Activated T-cell treated with anti-CD3 and anti-CD28 coated beads for 48 hours (primary cell): ENCODE measurements at places on chromosomes 1 and 21.

DNA sequence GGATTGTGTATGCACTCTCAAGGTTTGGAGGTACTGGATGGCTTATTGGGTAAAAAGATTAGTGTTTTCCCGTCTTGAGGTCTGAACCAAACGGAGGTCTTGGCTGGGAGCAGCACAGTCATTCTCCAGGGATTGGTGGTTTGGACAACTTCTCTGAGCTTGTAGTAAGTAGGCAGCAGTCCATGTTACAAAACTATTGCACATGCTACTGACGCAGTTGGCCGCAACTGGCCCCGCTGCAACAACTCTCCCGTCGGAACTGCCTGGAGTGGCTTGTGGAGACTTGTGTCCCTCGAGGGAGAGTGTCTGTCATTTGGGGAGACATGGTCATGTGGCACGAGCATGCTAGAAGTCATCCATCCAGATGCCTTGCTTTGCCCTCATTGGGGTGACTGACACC, 276.0 kb downstream of the TM2D1 start:
- no peak for DNase-seq

GRCh38 chr21:35528116-35529042, 479.3 kb upstream of the RUNX1 start:
- peak; percentile 47 for DNase-seq

DNA sequence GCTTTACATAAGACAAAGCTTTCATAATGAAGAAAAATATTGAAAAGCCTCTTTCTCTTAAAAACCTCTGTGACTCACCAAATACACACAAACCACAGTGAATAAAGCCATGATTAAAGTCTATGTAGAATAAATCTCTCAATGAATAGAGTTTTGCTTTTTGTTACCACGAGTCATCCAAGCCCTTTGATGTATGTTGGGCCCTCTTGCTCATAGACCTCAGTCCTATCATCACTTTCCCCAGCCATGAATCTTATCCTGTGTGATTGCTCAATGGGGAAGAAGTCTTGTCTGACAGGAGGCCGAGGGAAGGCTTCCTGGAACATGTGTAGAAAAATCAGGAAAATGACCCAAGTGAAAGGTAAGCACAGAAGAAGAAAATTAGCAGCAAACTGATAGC, 60.8 kb downstream of the NGF start:
- no peak for DNase-seq

DNA sequence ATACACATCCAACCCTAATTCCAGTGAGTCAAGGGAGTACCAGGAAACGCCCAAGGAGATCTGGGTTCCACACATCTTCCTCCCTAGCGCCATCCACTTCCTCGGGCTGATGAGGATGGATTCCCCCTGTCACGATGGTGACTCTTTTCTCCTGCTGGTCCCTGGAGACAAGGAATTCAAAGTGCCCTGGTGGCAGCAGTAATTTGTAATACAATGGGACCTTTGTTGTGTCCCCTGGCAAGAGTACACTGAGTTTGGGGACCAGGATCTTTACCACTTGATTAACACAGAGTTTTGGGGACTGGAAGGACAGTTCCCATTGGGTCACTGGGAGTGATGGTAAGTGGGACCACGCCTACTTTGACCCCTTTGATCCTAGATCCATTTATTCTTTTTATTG, 9.4 kb upstream of the JAK1 start:
- no peak for DNase-seq

DNA sequence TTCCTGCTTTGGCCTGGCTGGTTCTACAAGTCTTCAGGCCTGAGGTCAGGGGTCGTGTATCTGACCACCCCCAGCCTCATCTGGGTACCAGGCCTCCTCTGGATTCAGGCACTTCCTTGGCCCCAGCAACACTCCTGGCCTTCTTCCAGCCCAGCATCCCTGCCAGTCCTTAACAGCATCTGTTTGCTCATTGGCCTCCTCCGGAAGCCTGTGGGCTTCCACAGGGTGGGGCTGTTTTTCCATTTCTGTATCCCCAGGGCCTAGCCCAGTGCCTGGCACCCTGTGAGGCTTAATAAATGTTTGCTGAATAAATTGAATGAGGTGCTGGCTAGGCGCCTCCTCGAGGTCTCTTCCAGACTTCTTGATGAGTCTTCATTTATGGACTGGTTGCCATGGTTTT, 21.5 kb upstream of the GPR37L1 start:
- DNase-seq, result no peak

- no peak for DNase-seq
Measured at GRCh38 chr1:15538771-15539170, 12.1 kb downstream of the DNAJC16 start.

- DNase-seq, result no peak
Measured at GRCh38 chr1:218671573-218671972, 326.4 kb downstream of the TGFB2 start.

DNA sequence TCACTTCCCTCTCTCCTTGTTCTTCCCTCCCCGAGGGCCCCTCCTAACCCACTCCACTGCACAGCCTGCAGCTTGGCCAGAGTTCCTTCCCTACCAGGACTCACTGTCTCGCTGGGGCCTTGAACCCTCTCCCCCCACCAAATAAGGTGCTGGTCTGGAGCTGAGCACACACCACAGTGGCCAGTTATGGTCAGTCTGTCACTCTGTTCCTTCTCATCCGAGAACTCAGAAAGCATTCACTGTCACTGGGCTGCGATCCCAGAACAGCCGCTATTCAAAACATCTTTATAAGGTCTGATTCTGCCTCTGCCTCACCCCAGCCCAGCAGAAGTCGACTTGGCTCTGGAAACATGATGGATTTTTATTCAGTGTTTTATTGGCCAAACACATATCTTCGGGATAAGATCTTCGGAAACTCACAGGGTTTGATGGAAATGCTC, 19.8 kb upstream of the LBR start:
- no peak for DNase-seq

GRCh38 chr1:247347477-247348222, 16.0 kb upstream of the ZNF496 start:
- no peak for DNase-seq

DNA sequence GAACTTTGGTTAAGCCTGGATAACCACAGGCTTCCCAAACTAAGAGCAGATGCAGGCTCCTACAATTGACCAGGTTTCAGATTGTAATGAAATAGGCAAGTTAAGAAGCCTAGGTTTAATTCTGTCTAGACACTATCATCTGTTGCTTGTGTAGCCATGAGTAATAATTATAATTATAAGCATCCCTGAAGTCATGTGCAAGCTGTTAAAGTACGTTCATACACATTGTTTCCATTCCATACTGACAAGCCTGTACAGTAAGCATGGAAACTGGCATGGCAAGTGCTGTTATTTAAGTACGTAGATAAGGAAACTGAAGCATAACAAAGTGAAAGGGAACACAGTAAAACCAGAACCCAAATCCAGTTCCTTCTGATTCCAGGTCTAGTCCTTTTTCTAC, 557.2 kb upstream of the BEND5 start:
- no peak for DNase-seq

- DNase-seq, result no peak
Measured at GRCh38 chr1:10727751-10728232, 68.7 kb downstream of the CASZ1 start.

- no peak for DNase-seq
Measured at GRCh38 chr1:109632671-109633346, 13.2 kb downstream of the AMPD2 start.

DNA sequence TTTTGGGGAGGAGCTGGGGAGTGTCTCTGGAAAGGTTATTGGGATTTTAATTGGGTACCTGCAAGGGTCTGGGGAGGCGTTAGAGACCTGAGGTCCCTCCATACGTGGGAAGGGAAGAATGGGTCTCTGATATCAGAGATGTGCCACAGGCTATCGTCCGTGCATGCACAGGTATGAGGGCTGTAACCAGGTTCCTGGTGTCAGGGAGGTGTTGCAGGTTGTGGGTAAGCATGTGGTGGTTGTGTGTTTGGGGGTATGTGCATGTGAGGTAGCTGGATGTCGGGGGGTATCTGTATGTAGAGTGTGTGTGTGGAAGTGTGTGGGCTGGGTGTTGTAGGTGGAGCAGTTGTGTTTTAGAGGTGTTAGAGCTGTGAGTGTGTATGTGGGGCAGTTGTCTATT, 8.3 kb downstream of the AHDC1 start:
- DNase-seq, result no peak

- peak; percentile 63 for DNase-seq
Measured at GRCh38 chr1:109113590-109114341, at the start of gene ELAPOR1. Gene ELAPOR1 (plus strand): TSS chr1:109114115. CDS start chr1:109114184, 69 bp downstream.

- DNase-seq, result peak; percentile 49
Measured at GRCh38 chr1:206923009-206923960, 1.5 kb upstream of the FCMR start.

- no peak for DNase-seq
Measured at GRCh38 chr1:200240656-200241055, 169.2 kb downstream of the ZNF281 start.

DNA sequence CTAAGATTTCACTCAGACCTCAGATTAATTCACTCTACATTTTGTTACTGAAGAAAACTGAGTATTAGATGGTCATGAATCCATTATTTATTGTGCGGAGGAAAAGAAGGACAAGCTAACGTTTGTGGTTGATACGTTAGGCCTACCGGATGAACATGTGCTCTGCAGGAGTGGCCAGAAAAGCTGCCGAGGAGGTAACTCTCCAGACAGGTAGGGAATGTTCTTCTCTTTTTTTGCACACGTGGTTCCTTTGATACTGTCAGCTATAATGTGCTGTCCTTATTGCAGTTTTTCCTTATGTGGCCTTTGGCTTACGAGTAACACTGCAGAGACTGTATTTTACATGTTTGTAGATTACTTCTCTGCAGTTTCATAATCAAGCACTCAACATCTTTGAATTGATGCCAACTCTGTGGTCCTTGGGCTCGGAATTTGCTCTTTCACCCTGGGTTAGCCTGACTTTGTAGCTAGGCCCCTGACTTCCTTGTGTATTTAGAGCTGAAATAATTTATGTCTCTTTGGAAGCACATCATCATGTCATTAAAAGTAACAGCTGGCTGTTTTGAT, 13.6 kb downstream of the MTR start:
- DNase-seq, result no peak

DNA sequence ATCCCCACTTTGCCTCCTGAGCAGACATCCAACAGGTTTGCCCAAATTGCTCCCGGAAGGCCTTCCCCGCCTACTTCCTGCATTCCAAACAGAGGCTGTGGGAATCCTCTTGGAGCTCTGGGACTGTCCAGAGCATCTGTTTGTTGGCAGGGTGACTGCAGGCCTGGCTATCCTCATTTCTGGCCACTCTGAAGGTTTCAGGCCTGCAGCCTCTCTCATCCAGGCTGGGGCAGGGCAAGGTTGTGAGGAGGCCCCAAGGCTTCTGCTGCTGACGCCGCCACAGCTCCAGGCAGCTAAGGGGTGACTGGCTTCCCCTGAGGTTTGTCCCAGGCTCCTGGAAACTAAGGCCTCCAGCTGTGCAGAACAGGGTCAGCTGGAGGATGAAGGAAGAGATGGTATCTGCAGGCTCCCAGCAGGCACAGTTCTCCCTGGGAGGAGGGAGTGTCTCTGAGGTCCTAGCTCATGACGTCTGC, 11.3 kb downstream of the CDK18 start:
- DNase-seq, result no peak

DNA sequence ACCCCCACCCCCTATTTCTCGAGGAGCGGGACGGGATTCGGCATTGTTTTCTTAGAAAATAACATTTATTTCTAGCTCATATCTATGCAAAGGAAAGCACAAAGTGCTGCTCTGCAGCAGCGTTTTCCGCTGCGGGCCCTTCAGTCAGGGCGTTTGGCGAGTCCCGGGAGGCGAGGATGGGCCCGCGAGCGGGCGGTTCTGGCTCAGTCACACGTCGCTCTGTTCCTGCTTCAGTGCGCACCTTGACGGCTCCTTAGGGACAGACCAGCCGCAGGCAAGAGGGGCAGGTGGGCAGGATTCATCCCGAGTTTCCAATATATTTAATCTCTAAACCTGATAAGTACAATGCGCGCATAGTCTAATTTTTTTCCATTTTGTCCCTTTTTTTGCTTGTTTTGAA, 5.7 kb downstream of the DMRTA2 start:
- DNase-seq, result no peak

GRCh38 chr1:228979774-228980173, 244.5 kb downstream of the RHOU start:
- no peak for DNase-seq

- DNase-seq, result no peak
Measured at GRCh38 chr1:43232482-43232881, 37.3 kb upstream of the TMEM125 start.

GRCh38 chr1:220894924-220895256, 15.6 kb downstream of the HLX start:
- no peak for DNase-seq

DNA sequence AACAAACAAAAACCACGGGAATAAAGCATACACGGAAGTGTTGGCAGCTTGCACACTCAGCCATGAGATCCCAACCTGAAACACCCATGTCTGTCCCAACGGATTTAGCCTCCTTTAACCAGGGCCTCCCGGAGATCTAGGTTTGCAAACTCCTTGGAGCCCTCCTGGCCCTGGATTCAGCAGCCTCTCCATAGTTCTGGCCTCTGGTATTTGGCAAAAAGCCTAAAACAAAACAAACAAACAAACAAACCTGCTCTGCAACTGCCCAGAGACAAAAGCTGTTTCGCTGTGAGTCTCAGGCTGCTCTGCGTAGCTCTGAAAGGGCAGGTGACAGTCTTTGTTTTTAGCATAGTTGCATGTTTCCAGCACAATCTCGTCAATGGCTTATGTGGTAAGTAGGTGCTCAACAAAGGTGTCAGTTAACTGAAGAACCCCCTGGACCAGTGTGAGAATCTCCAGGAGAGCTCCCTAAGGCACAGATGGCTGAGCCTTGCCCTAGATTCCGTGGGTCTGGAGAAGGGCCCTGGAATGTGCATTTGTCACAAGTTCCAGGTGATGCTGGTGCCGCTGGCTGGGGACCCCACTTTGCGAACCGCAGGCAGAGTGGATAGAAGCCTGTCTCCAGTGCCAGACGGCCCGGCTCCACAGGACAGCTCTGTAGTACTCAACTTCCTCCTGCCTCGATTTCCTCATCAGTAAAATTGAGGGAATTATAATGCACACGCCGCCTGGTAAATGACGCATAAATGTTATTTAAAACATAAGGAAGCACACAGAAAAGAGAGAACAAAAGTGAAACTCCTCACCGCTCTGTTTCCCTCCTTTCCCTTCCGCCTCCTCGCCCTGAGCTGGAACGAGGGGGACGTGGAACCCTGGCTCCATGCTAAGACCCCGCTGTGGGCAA, 86.2 kb downstream of the RIPK4 start:
- no peak for DNase-seq

DNA sequence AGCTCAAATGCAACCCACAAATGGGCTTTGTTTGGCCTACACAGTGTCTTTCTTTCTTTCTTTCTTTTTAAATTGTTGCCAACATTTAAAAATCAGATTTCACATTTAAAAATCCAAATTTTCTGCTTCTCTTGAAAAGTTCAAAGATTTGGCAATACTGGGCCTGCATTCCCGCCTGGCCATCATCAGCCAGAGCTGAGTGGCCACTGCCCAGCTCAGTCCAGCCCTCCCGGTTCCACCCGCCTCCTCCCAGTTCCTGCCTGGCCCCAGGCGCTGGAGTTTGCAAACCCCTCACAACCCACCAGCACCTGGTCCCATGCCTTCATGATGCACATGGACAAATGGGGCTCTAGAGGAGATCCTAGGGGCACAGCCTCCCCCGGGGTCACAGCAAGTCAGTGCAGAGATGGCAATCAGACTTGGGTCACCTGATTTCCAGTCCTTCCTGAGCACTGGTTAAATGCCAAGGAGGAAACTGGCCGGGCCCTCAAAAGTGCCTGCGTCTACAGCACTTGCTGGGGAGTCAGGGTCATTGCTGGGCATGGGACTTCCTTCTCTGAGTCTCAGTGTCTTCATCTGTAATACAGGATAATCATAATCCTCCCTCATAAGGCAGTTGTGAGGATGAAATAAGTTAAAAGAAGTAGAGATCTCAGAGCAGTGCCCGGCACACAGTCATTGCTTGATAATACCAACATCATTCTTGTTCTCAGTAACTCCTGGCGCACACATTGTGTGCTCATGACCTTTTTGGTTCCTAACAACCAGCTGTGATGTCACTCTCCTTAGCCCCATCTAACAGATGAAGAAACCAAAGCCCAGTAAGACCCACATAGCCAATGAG, 41.0 kb upstream of the LAPTM5 start:
- no peak for DNase-seq
